Epithelial cell of prostate (primary cell): ENCODE measurements at places on chromosomes 7 and 10.
A peak's percentile ranks its signal among the peaks of the same experiment; 100 is the strongest.

DNA sequence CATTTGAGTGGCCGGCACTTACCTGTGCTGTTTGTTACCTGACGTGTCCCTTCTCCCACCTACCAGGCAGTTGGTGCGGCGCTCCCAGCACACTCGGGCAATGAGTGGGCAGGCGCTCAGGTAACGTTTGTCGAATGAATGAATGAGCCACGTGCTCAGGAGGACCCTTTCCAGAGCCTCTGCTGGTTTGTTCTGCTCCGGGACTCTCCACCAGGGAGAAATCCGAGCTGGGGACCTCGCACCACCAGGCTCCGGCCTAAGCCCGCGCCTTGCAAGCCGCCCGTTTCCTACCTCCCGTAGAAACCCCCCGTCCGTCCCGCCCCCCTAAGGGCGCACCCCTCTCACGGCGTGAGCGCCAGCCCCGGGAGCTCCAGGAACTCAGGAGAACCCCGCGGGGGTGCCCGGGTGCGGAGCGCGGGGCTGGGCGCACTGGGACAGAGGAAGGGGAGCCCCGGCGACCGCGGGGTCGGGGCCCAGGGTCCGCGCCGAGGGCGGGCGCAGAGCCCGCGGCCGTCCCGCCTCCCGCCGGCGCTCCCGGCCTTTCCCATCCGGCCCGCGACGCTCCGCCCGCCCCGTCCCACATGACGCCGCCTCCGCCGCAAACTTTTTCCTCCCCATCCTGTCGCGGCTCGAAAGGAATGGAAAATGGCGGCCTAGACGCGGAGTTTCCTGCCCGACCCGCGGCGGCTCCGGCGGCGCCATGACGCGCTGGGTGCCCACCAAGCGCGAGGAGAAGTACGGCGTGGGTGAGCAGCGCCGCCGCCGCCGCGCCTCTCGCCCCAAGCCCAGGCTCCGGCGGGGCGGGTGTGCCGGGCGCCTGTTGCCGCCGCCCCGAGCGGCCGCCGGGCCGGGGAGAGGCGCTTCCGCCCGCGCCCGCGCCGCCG, at the start of gene DOCK1:
DOCK1 (plus strand) TSS at position 611 of the 884 bp plus-strand sequence; CDS start at position 701, 90 bp downstream.
- DNase-seq, result no peak

- DNase-seq, result no peak
Measured at GRCh38 chr10:129779126-129780111, 184.7 kb downstream of the EBF3 start.

DNA sequence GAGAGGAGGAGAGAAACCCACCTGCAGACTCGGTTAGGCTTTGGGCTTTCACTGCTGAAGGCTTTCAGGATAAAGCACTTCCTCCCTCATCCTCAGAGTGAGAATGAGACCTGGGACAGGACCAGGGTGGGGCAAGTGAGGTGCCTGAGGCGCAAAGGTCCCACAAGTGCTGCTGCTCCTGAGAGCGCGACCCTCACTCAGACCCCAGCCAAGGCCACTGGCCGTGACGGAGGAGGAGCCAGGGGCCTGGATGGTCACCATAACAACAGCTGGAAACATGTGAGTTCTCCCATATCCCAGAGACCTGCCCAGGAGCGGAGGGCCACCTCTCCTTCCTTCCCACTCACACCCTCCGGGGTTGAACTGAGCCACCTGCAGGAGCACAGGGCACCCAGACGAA, 46.9 kb upstream of the MKRN1 start:
- no peak for DNase-seq

DNA sequence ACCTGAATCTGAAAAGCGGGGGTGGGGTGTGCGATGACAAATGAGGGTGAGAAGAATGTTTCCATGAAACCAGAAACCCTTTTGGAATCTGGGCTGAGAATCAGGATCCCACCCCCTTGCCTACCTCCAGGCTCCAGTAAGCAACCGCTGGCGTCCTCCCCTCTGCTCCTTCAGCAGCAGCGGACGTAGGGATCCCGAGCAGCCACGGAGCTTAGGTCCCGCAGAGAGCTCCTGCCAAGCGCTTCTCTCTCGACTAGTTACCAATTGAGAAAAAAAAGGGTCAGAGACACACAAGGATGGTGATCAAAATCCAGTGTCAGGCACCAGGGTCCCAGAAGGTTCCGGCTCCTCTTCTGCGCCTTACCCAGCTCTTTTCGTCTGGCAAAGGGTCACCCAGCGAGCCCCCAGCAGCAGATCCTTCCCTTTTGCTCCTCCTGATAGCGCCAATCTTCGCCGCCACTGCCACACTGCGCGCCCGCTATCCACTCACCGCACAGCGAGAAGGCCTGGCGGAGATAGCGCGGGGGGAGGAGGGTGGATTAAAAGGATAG, 733.5 kb downstream of the ZWINT start:
- no peak for DNase-seq

- DNase-seq, result no peak
Measured at GRCh38 chr10:114940735-114941134, 2.7 kb downstream of the TRUB1 start.

GRCh38 chr7:100604976-100605911, 3.1 kb downstream of the PCOLCE start:
- DNase-seq, result no peak

DNA sequence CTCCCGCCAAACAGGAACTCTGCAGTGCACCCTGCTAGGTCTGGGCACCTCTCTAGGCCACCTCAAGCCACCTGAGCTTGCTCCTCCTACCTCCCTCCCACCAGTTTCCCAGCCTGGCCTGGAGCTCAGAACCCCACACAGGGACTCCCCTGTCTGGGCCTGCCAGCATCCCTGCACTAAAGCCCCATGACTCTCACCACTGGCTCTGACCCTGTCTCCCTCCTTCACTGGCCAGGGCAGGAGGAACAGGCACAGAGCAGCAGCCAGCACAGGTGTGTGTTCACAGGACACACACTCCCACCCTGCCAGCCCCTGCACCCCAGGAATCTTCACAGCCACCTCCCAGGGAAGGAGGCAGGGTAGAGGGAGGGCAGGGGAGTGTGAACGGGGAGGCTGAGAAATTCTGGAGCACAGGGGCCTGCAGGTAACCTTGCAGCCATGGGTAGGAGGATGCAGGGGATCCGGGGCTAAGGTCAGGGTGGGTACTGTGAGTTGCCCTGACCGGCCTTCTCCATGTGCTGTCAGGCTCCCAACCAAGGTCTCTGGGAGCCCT, 13.9 kb upstream of the ANTXRL start:
- no peak for DNase-seq

DNA sequence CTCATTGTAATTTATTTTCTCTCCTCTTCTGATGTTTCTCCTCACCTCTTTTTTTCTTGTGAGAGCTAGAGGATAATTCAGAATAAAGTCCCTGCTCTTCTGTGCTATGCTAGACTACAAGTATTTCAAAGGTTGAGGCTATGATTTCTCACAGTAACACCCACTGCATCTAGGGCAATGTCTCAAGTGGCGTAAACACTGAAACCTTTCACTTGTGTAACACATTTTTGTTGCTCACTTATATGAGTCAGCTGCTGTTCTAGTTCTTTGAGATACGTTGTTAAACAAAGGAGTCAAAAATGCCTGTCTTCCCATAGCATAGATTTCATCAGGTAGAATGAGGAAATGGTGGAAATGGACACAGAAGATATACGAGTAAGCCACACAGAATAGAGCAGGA, 305.1 kb upstream of the PITRM1 start:
- peak; percentile 96 for DNase-seq

- no peak for DNase-seq
Measured at GRCh38 chr10:58609532-58610150, 97.0 kb downstream of the BICC1 start.

DNA sequence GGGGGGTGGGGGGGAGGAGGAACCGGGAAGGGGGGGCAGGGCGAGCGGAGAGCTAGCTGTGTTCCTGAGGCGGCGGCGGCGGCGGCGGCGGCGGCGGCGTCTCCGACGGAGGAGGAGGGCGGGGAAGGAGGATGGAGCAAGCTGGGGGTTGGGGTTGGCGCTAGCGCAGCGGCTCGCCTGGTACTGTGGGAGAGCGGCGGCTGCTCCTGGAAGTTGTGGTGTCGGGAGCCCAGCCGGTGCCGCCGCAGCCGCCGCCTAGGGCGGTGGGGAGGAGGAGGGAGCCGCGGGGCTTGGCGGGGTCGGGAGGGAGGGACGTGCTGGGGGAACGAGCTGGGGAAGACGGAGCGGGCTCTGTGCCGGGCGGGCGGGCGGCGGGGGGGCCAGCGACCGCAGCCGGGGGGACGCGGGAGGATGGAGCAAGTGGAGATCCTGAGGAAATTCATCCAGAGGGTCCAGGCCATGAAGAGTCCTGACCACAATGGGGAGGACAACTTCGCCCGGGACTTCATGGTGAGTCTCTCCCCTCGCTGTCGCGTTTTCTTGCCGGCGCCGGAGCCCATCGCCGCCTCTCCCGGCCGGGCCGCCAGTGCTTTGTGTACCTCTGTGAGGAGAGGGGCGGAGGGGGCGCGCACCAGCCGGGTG, at the start of gene PTPN12:
PTPN12 (plus strand) TSS at position 160 of the 642 bp plus-strand sequence; CDS start at position 412, 252 bp downstream.
- DNase-seq, result no peak

- no peak for DNase-seq
Measured at GRCh38 chr10:117591043-117591442, 48.5 kb downstream of the EMX2 start.

- DNase-seq, result no peak
Measured at GRCh38 chr10:15658069-15658702, 61.5 kb downstream of the ITGA8 start.
